ENCODE measurements at places on chromosomes 5 and 9.

DNA sequence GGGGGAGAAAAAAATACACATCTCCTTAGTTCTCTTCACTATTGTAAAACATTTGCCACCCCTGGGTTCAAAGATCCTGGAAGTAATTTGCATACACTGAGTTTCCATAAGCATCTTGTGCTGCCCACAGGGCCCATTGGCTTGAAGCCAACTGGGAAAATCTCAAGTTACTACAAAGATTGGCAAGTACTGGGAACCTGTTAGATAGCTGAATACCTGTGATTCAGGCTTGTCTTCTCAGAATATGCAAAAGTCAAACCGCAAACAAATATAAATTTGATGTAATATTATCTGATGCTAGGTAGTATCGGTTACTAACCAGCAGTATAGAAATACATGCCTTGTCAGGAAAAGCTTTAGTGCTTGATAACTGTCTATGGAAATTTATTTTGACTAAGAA lies 156.9 kb upstream of the FST start:
- DNase-seq, result no peak

- no peak for DNase-seq
Observed at GRCh38 chr5:27010646-27011045, 27.7 kb downstream of the CDH9 start.

DNA sequence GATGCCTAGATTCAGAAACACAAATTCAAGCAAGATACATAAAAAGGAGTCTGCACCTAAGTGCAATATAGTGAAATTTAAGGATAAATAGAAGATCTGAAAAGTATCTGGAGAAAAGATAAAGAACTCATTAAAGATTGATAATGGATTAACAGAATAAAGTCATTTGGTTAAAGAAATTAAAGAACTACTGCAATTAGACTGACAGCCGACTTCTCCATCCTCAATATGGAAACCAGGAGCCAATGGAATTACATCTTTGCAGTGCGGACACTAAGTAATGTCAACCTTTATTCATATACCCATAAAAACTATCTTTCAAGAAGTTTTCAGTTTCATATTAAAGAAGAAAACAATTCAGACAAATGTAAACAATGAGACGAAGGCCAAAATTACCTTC lies 81.0 kb downstream of the MRPL36 start:
- no peak for DNase-seq

GRCh38 chr9:77643871-77644270 lies 4.3 kb downstream of the GNA14 start:
- DNase-seq, result no peak

DNA sequence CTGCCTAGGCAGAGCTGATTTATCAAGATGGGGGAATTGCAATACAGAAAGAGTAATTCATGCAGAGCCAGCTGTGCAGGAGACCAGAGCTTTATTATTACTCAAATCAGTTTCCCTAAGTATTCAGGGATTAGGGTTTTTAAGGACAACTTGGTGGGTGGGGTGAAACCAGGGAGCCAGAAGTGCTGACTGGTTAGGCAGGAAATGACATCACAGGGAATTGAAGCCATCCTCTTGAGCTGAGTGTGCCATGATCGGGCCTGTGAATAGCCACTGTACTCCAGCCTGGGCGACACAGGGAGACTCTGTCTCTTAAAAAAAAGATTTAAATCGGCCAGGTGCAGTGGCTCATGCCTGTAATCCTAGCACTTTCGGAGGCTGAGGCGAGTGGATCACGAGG lies 45.3 kb upstream of the CDK5RAP2 start:
- DNase-seq, result no peak

- no peak for DNase-seq
Observed at GRCh38 chr5:64096771-64097170, 68.9 kb upstream of the RNF180 start.

- DNase-seq, result no peak
Observed at GRCh38 chr9:20271723-20272122, 350.6 kb downstream of the MLLT3 start.

DNA sequence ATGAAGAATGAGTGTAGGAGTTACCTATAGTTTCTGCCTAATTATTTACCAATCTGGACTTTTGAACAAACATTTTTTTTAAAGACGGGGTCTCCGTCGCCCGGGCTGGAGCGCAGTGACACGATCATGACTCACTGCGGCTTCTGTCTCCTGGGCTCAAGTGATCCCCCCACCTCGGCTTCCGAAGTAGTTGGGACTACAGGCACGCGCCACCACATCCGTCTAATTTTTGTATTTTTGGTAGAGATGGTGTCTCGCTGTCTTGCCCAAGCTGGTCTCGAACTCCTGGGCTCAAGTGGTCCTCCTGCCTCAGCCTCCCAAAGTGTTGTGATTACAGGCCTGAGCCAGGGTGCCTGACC lies 1.5 kb downstream of the CTNNA1 start:
- DNase-seq, result no peak

GRCh38 chr5:168304349-168304748 lies 12.9 kb downstream of the WWC1 start:
- DNase-seq, result no peak

GRCh38 chr5:159671886-159672285 lies 244.4 kb upstream of the ADRA1B start:
- no peak for DNase-seq
